HuH-7 (cell line): ENCODE measurements at places on chromosomes 5 and 9.
A peak's percentile ranks its signal among the peaks of the same experiment; 100 is the strongest.

- DNase-seq: no peak
Observed at GRCh38 chr5:178476531-178476930, 113.7 kb downstream of the COL23A1 start.

DNA sequence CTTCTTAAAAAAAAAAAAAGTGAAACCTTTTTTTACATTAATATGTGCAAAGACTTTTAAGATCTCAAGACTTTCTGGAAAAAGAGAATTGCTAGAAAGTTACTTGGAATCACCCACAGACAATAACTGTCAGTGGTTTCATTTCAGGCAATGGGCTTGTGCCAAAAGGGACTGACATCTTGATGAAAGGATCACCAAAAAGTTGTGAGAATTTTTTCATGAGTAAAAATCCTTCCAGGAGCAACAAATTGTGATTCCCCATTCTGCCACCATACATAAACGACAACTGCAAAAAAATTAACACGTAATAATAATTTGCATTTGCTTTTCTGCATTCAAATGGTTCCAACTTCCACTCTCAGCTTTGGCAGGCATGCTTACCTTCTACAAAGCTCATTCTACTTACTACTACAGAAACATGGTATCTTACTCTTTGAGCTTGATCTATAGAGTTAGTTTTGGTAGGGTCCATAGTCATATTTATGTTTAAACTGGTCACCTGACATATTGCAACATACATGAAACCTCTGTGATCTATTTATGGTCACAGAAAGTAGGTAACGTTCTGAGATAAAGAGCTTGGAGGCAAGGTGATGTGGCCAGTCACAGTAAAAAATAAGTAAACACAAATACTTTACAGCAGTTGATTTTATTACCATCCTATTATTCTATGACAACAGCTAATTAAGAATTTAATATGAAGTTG is 3.0 kb downstream of the NREP start:
- no peak for DNase-seq

DNA sequence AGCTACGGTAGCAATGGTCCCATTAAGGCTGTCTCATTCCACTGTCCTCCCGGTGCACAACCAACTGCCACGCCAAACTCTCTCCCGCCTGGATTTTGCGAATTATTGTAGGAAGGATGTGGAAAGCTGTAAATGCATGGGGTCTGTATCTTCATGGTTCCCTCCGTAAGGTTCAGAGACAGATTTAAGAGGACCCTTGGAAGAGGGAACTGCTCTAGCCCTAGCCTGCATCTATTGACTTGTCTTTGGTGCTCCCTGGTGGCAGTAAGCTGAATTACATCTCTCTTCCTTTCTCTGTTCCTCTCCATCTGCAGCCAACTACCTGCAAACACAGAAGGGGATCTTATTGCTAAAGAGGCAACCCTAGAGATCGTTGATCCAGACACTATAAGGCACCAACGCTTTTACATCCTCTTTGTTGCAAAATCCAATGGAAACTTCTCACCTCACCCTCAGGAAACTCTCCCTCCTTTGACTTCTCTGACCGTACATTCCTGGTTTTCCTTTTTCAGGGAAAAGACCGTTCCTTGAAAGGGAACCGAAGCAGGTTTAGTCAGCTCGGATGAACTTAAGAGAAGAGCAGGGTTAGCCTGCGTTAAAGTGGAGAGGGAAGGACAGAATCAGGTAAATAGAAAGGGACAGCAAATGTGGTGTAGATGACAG is 11.9 kb downstream of the CAPSL start:
- peak; percentile 61 for DNase-seq

DNA sequence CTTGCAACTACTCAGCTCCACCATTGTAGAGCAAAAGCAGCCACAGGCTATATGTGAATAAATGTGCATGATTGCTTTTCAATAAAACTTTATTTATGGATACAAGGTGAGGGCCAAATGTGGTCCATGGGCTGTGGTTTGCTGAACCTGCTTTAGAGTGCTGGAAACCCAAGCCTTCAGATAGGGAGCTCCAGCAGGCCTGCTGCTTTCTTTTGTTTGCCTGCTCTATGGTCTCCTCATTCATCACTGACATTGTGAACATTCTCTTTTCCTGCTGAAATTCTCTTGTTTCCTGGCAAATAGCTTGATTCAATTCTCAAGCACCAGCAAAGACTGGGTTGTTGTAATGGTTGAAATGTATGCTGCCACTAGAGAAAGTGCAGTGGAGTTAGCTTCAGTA is 26.0 kb downstream of the EGFLAM start:
- no peak for DNase-seq

DNA sequence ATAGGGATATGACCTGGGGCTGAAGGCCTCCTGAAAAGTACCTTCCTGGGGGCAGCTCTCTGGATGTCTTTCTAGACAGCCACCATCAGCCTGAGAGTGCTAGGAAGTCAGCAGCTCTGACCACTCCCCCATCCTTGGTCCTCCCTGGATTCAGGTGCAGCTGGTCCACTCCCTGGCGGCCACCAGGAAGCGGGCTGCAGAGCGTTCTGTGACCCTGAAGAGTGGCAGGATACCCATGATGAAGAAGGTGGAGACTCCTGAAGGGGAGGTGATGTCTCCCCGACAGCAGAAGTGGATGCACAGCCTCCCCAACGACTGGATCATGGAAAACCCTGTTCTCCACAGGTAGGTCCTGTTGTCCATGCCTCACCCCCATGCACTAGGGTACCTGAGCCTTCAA is 1.8 kb downstream of the CCDC180 start:
- DNase-seq: no peak

- DNase-seq: peak; percentile 16
Observed at GRCh38 chr5:79464695-79465332, 49.1 kb downstream of the HOMER1 start.

GRCh38 chr9:78644359-78644758 is 347.4 kb downstream of the PSAT1 start:
- DNase-seq: no peak
